DMS79 (cell line): ENCODE measurements at places on chromosomes 4 and X.

GRCh38 chr4:40307627-40308497, 27.3 kb upstream of the CHRNA9 start:
- DNase-seq: no peak

- DNase-seq: no peak
Observed at GRCh38 chrX:112803060-112803459, 37.6 kb downstream of the AMOT start.

DNA sequence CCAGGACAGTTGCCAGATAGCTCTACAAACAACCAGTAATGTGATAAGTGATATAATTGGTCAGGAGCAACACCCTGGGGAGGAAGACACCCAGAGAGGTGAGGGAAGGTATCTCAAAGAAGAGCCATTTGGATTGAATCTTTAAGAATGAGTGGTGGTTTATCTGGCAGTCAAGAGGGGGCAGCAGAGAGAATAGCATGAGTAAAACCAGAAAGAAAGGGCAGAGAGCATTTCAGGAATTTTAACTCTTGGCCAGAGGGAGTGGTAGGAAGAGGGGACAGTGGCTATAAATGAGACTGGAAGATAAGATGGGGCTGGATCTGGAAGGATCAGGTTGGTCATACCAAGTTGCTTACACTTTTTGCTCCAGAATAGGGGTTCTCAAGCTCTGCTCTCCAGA, 5.9 kb upstream of the SEPTIN6 start:
- no peak for DNase-seq

- DNase-seq: no peak
Observed at GRCh38 chr4:98508829-98509598, 149.4 kb downstream of the TSPAN5 start.

DNA sequence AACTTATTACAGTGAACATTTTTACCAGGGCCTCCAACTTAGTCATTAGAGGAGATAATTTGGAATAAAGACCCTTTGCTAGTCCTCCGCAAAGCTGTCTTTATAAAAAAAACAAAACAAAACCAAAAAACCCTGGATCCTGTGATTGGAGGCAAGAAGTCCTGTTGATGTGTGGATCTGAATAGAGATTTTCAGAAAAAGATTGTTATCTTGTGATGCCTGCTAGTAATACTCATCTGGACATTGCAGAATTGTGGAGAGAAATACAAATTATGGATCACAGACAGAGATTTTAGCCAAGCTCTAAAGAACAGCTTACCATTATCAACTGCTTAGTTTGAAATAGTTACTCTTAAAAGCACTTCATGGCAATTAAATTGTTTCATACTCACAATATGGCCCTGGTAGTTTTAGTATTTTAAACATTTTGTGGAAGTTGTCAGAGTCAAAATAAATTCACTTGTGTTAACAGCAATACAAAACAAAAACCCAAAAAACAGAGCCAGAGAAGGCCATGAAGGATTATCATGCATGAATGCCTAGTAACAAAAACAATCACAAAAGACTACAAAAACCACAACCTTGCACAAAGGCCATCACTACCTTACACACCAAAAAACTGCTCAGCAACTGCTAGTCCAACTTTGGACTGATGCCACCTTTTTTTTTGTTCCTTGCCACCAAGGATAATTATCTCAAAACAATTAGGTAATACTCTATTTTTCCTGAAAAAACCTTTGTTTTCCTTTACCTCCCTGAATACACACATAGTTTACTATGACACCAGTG, 514.5 kb upstream of the SLIT2 start:
- no peak for DNase-seq

GRCh38 chrX:2609431-2610238, 81.5 kb upstream of the CD99 start:
- no peak for DNase-seq

GRCh38 chr4:151409470-151410313, 716 bp downstream of the FHIP1A start:
- DNase-seq: no peak

- DNase-seq: no peak
Observed at GRCh38 chr4:36773467-36773866, 471.1 kb upstream of the NWD2 start.

DNA sequence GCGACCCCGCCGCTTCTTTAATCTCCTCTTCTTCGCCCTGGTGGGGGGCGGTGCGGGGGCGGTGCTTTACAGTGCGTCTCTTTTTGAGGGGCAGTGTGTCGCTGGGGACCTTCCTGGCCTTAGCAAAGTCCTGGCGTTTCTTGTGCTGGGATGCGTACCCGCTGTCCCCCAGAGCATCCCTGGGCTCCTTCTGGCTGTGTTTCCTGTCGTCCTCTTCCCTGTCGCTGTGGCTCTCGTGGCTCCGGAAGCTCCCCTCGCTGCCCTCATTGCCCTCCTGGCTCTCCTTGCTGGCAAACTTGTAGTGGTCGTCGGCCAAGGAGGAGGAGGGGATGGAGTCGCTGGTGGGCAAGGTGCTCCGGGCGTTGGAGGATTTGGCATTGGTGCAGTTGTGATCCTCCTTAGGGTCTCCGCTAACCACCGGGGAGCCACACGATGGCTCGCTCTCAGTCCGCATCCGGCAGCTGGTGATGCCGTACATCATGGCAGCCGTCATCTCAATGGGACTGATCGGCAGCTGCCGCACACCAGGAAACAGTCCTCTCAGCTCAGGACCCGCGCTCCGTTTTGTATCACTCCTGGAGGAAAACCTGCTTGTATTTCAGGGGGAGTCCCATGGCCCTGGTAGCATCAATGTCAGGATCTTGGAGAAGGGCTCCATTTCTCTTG, 30.4 kb upstream of the TMSB15A start:
- DNase-seq: no peak
